ENCODE measurements at places on chromosomes 7 and 10. TPM values are rescaled to one million over a fixed set of nuclear protein-coding genes. Genes with fewer than 3 reads are reported as not detected.

GRCh38 chr7:140209866-140210609 lies 33.3 kb upstream of the KDM7A start:
- DNase-seq, result no peak

Gene DOCK4
- 8.4 TPM for polyA plus RNA-seq

DNA sequence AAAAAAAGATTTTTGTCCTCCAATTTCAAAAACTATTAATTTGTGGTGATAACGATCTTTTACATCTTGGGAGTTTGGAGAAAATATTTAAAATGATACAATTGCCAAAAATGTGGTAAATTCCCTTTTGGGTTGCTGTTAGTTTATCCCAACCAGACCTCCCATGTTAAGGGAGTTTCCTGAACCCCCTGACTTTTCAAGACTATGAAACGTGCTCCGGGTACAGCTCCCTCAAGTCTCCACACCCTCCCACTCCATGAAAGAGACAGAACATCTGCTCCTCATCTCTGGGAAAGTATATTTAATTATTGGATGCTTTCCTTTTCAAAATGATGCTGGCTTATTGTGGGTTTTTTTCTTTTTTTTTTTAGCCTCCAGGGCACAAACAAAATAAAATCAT lies 534.6 kb upstream of the NRP1 start:
- no peak for DNase-seq

Gene RASA4B
- 48.9 TPM for polyA plus RNA-seq

- DNase-seq, result no peak
These were observed 291.9 kb downstream of the SH2D4B start for GRCh38 chr10:80829562-80829961.

DNA sequence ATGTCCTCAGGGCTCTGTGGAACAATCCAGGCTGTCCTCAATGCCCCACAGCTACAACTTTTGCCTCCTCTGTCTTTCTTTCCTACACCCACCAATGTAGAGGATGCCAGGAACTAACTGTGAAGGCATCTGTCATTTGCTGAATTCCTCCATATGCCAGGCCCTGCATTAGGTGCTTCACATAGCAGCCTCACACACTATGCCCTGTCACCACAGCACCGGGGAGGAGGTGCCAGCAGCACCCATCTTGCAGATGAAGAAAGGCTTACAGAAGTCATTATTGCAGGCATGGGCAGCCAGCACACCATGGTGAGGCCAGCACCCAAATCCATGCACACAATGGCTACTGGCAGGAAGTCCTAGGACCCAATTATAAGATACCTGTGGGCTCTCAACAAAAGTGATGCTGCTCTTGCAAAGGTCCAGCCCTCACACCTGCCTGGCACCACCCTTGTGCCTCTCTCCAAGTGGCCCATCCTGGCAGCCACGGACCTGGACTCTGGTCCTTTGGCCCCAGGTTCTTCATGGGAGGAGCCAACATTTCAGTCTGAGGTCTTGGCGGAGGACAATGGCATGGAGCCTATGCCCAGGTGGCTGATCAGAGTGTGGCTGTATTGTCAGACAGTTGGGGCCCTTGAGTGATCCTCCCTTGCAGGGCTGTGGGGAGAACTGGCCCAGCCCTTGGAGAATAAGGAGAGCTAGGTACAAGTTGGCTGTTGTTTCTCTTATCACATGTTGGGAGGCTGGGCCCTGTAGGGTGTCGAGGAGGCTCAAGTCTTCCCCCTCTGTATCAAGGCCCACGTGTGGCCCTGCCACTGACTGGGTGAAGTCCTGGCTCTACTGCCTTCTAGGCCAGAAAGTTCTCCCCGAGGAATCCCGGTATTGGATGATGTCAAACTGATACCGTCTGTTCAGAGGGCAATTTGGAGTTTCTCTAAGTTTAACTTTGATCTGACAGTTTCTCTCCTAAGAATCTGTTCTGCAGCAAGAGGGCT lies 14.4 kb upstream of the MYL7 start:
- peak; percentile 39 for DNase-seq

GRCh38 chr10:121525251-121526134 lies 72.8 kb downstream of the FGFR2 start:
- no peak for DNase-seq

Gene NEUROD6
- 2.6 TPM for polyA plus RNA-seq

DNA sequence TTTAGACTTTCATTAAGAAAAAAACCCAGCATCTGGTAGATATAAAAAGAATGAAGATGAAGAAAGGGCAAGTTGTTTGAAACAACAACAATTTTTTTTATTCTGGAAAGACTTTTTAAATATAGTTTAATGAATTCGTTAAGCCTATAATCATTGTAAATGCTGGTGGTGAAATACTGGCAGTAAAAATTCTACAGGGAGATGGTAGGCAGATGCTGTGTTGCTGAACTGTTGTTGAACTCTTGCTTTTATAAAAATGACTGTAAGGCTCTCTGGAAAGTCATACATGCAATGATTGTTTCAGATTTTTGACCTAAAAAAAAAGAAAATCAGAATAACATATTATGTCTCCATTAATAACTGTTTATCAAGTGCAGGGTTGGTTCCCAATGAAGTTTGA lies 39.0 kb downstream of the SCIN start:
- no peak for DNase-seq

DNA sequence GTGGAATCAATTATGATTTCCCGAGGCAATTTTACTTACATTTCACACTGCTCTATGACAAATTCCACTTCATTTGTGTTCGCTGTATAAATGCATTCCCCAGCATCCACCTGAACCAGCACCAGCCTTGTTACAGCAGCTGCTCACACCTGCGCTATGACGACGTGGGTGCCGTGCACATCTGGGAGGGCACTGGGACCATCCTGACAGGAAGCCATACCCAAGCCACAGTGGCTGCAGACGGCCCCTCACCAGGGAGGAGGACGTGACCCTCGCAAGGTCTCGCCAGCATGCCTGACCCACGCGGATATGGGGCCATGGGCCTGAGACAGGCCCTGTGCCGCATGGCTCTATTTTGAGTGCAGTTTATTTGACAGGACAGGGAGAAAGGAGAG lies 201.3 kb downstream of the MAD1L1 start:
- DNase-seq, result no peak

GRCh38 chr10:42924484-42924883 lies 141.9 kb downstream of the BMS1 start:
- DNase-seq, result no peak

- DNase-seq, result no peak
These were observed 275.9 kb downstream of the MAD1L1 start for GRCh38 chr7:1956611-1957470.

Gene GPR15LG
- polyA plus RNA-seq, result not detected

DNA sequence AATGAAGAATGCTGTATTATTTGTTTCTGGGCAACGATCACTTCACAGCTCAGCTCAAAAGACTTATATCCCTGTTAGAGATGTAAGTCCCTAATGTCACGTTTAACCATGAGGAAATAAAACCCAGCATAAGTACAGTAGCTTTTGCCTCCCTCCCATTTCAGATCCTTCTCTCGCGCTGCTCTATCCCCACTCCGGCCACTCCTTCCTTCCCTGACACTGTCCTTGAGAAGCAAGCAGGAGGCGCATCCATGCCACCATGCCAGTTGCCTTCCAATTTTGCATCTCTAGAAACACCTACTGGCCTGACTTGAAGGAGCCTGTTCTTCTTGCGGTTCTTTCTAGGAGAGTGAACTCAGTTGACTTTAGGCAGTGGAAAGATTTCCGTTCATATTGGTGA lies 1.2 kb downstream of the FAM180A start:
- DNase-seq, result no peak

DNA sequence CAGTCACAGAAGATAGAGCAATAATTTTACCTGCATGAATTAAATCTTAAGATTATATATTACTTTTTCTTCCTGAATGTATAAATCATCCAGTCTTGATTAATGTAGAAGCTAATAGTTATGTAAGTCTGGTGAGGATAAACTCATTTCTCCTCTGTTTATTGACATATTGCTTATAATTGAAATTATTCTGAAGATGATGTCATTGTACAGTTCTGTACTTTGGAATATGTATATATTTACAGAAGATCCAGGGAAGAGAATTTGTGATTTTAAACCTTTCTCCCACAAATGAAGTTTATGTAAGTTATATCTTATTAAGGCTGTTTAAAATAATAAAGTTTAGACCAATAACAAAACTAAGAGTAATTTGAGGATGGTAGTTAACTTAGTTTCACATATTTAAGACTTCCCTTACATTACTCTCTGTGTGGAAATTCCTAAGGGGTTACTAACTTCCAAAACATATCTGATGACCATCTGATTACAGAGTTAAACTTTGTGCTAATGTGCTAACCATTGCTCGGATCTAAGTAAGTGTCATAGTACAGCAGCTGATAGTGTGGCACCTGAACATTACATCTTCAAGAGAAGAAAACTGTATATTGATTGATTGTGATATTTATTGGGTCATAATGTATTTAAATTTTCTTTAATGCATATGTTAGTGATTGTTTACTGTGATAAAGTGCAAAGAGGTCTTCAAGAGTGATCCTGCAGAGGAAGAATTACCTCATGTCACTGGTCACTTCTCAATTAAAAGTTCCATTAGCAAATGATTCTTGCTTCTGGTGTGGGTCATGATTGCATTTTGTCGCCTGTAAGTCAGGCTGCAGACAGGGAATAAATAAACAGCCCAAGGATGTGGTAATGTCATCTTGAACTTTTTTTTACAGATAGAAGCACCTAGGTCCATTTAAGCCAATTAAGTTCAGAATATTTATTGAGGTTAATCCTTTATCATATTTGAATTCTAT lies 96.9 kb downstream of the UBE3C start:
- no peak for DNase-seq

Gene WNT8B
- 0.80 TPM for polyA plus RNA-seq

Gene LRRC18
- not detected for polyA plus RNA-seq

Gene FXYD4
- 3.4 TPM for polyA plus RNA-seq

Gene NEUROG3
- not detected for polyA plus RNA-seq

- peak; percentile 26 for DNase-seq
These were observed 649.1 kb downstream of the TNS3 start for GRCh38 chr7:46932676-46933424.

Gene ADK
- polyA plus RNA-seq, result 27.7 TPM

Gene ATP6V0A4
- 0.27 TPM for polyA plus RNA-seq

DNA sequence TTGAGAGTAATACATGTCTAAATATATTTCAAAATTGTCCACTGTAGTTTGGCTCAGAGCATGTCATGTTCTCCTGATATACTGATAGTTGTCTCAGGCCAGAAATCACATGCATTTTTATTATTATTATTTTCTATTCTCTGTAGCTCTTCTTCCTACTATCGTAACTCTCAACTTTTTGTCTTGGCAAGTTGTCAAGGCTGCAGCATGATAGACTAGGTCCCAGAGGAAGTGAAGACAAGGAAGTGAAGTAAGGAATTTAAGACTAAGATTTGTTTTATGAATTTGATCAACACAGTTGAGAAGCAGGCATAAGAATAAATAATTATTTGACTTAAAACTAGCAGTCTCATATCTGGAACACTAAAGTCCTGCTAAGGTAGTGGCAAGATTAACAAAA lies 369.5 kb downstream of the ABCA13 start:
- DNase-seq, result no peak

DNA sequence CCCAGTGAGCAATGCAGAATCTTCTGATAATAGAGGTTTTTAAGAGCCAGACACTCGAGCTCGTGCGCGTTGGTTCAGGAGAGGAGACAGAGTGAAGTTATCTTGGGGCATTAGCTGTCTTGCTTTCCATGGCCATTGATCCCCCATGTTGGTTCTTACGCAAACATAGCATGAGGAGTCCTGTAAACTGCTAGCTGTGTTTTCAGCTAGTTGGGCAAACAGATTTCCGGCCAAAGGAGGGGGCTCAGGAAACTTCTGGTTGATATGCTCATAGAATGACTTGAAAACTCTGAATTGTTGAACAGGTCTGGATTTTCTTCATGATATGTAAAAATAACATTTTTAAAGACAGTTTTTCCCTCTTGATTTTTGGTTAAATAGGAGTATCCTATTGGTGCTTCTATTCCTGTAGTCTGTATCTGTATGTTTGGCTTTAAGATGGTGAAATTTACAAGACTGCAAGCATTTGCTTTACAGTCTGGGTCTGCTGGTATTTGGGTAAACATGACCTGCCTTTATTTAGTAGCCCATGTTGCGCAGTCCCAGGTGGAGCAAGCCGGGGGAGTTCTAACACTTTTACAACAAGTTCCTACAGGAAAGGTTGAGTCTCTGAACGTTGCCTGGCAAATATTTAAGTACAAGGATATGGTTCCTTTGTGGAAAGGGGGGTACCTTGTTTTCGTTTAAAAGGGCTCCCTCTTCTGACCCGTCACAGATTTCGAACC lies 218.4 kb upstream of the KCND2 start:
- no peak for DNase-seq

DNA sequence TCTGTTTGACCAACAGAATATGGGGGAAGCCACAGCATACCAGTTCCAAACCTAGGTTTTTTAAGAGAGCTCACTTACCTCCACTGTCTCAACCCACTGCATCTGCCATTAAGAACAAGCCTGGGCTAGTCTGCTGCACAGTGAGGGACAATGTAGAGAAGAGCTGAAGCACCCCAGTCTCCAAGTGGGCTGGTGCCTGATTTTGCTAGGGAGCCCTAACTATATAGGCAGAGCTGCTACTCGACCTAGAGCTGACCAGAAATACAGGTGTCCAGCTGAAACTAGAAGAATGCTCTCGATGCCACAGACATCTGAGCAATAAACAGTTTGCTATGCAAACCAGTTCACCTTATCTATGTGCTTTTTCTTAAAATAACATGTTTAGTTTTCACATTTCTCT lies 106.9 kb upstream of the BET1 start:
- no peak for DNase-seq

Gene ENTPD7
- 2.4 TPM for polyA plus RNA-seq

Gene ENTPD1
- 7.0 TPM for polyA plus RNA-seq

Gene GRB10
- 87.4 TPM for polyA plus RNA-seq

Gene EDRF1
- polyA plus RNA-seq, result 8.7 TPM

GRCh38 chr7:101155303-101155702 lies 1.0 kb downstream of the AP1S1 start:
- DNase-seq, result no peak

DNA sequence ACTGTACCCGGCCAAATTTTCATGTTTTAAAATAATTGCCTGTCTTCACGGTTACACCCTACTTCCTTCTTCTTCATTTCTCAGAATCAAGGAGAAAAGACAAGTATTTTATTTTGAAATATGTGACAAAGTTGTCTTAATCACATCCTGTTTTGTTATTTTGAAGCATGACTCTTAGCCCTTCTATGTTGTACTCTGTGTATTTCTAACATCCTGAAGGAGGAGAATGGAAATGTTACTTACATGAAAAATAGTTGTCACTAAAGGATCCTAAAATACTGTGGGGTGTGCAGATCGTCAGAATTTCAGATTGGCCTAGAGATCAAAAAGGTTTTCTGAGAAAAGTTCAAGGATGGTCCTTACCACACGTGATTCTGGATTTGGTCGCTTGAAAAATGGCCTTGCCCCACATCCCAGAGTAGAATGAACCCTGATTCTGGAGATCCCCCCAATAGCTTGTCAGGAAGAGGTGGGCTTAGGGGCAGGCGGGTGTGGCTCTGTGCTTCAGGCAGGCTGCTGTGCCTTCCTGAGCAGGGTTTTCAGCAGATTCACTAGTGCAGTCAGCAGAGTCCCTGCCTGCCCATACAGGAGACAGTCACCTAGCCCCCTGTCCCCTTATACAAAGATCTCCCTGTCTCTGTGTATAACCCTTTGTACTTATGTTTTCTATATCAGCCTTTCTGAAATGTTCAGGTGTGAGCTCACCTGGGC lies 8.6 kb downstream of the UPP1 start:
- DNase-seq, result no peak

Gene NUTM2E
- polyA plus RNA-seq, result not detected

Gene SFR1
- polyA plus RNA-seq, result 5.0 TPM
